ENCODE measurements at places on chromosomes 7 and 10. TPM values are rescaled to one million over a fixed set of nuclear protein-coding genes. Genes with fewer than 3 reads are reported as not detected.

The OPN4 gene
- total RNA-seq: not detected

The NUTM2E gene
- total RNA-seq: not detected

The TRIM73 gene
- 0.18 TPM for total RNA-seq

The UBTD1 gene
- 35.2 TPM for total RNA-seq

The BCCIP gene
- total RNA-seq: 48.1 TPM

The IGF2BP3 gene
- total RNA-seq: 2.9 TPM

The ASB10 gene
- total RNA-seq: not detected

The MSMB gene
- total RNA-seq: not detected

The WNT8B gene
- total RNA-seq: not detected

The RBP3 gene
- not detected for total RNA-seq

The TRIM50 gene
- total RNA-seq: not detected

The SNCG gene
- 2.8 TPM for total RNA-seq
